CD4-positive, CD25-positive, alpha-beta regulatory T cell (primary cell): ENCODE measurements at places on chromosomes 4 and X. TPM values are rescaled to one million over a fixed set of nuclear protein-coding genes. Genes with fewer than 3 reads are reported as not detected.

- DNase-seq: no peak
These were observed 9.2 kb upstream of the EIF4E start for GRCh38 chr4:98937986-98938720.

GRCh38 chrX:112968351-112969133 is 127.9 kb upstream of the AMOT start:
- DNase-seq: no peak

DNA sequence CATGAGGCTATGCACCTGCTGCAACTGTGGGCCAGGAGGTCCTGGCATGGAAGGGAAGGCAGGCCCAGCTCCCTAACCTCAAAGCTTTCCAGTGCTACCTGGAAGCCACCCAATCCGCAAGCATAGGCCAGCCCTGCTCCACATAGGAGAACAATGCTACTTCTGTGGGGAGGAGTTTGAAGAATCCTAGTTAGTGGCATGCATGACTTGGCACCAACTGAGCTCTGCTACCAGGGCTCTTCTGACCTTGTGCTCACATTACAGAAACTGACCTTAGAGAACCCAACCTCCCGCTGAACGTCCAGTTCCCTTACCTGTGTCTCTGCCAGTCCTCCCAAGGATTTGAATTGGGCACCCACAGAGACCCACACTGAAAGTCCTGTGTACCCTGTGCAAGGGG is 58.8 kb downstream of the USP46 start:
- no peak for DNase-seq

DNA sequence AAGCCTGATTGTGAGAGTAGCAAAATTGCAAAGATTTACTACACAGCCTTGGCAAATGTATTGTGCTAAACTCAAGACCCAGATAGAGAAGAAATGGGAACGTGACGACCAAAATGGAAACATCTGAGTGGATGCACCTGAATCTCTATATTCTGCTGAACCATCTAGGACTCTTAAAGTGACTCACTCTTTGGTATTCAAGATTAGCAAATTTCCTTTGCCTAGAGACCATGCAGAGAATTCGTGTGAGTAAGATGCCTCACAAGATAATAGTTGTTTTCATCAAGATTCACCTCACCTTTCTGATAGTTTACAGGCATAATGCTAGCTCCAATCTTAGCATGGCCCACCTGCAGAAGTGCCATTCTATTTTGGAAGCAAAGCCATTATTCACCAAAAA is 14.4 kb upstream of the ATOH1 start:
- no peak for DNase-seq

Gene PFKFB1
- 0.35 TPM for total RNA-seq
